Stimulated activated CD4-positive, alpha-beta T cell treated with anti-CD3 and anti-CD28 coated beads, Interleukin-1b, Interleukin-23, amount 100 ng/mL, for 1 hour (primary cell): ENCODE measurements at places on chromosomes 12 and 14.

- DNase-seq: no peak
Measured at GRCh38 chr14:63290741-63291430, 27.8 kb downstream of the GPHB5 start.

GRCh38 chr12:41967668-41968500 lies 176.8 kb downstream of the GXYLT1 start:
- no peak for DNase-seq

DNA sequence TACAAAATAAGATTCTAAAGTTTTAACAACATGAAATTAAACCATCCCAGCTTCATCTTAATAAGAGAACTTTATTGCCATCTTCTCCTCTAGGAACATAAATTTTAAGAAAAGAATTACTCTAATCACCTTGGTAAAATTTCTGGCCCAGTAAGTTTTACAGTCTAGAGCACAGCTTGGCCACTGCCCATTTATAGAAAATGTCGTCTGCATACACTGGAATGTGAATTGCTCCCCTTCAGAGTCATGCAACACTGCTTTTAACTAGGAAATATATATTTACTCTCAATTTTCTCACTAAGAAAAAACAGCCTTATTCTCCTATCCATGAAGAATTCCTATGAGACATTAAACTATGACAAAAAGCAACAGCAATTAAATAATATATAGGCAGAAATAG lies 48.2 kb downstream of the KCNC2 start:
- no peak for DNase-seq

DNA sequence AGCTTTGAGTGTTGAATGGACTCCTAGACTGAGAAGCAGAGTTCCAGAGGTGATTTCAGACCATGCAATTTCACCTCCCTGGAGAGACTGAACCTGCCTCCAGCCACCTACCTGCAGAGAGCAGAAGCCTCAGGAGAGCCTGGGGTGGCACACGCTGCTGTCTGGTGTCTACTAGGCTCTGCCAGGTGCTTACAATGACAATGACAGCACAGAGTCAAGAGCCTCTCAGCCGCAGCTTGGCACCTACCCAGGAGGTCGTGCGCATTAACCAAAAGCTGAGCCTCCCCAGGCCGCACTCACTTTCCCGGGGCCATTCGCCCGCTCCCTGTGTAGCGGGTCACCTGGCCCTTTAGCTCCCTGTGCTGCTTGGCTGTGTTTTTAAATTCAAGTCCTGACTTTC lies 63.2 kb downstream of the TESC start:
- DNase-seq: no peak

- DNase-seq: no peak
Measured at GRCh38 chr12:55025508-55025907, 5.7 kb downstream of the NEUROD4 start.

GRCh38 chr14:83416476-83416875 lies 1882.8 kb upstream of the SEL1L start:
- DNase-seq: no peak

GRCh38 chr14:96078625-96079016 lies 39.5 kb downstream of the C14orf132 start:
- DNase-seq: no peak

GRCh38 chr12:61504396-61505080 lies 755.7 kb upstream of the USP15 start:
- no peak for DNase-seq

GRCh38 chr12:107014055-107014454 lies 27.1 kb upstream of the MTERF2 start:
- no peak for DNase-seq

- DNase-seq: peak; percentile 48
Measured at GRCh38 chr14:92651106-92651757, 97.2 kb downstream of the LGMN start.

DNA sequence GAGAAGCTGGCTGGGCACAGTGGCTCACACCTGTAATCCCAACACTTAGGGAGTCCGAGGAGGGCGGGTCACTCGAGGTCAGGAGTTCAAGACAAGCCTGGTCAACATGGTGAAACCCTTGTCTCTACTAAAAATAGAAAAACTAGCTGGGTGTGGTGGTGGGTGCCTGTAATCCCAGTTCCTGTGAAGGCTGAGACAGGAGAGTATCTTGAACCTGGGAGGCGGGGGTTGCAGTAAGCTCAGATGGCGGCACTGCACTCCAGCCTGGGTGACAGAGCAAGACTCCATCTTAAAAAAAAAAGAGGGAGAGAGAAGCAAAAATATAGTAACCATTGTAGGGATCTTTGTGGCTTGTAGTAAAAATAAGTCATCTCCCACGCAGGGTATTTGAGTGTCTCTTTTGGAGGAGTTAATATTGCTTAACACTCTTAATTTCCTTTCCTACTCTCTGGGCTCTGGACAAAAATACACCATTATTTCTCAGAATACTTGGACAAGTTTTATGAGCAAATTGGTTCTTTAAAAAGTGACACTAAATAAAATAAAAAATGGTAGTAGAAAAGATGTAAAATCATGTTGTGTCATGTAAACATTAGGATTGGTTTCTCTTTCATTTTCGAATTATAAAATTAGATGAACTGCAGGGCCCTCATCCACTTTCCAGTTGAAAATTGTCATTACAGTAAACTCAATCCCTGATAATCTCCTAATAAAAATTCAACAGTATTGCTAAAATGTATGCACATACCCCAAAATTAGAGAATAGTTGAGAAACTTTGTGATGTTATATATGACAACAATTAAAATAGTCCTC lies 61.1 kb upstream of the C12orf71 start:
- DNase-seq: no peak

GRCh38 chr12:96457191-96457930 lies 32.0 kb upstream of the CFAP54 start:
- no peak for DNase-seq

- no peak for DNase-seq
Measured at GRCh38 chr12:76666290-76666835, 97.6 kb upstream of the ZDHHC17 start.

DNA sequence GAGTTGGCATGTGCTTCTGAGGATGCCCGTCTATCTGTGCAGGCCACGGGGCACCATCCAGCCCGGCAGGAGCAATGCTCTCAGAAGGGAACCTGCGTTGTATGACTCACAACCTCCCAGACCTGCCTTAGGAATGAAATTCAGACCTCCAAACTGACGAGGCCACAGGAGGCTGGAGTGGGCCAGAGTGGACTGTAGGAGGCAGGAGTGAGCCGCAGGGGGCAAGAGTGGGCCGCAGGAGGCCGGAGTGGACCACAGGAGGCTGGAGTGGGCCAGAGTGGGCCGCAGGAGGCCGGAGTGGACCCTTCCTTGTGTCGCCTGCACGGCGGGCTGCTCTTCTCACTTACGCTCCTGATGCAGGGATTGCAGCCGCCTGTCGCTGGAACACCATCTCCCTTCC lies 11.1 kb upstream of the FBRSL1 start:
- no peak for DNase-seq

- DNase-seq: no peak
Measured at GRCh38 chr12:83779526-83779925, 1092.8 kb downstream of the TMTC2 start.

- no peak for DNase-seq
Measured at GRCh38 chr12:100793182-100793581, 1.4 kb upstream of the ANO4 start.

DNA sequence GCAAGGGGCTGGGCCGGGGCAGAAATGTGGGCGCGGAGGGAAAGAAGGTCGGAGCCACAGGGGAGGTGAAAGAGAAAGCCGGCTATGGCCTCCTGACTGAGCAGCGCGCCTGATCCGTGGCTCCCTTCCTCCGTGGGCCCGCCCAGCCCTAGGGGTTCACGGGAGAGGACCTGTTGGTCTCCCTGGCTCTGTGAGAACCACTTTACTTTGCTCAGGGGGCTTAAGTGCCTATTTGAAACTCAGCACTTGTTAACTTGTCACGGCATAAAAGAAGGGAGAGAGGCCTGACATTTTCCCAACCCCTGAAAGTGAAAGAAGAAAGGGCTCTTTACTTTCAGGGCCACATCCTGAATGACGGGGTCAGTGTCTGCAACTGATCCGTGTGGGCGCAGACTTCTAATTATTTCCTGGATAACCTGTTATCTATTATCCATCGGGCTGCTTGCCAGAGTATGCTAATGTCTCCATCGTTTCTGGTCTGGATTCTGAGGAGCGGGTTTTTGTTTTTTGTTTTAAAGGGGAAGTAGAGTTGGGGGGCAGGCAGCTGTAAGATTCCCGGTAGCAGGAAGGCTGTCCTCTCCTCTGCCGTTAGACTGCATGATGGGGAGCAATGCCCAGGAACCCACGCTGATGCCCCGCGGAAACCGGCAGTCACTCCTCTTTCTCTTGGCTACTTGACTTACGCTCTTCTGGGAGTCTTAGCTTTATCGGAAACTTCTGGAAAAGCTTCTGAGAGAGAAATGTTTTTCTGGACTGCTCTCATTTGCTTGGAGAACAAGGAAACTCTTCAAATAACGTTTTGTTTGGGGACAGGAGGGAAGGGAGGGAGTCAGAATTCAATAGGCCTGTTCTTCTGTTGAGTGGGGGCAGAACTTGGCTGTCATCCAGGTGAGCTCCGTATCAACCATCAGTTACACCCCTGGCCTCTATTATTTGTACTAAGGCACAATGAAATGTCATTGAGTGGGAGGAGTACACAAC lies 127.7 kb upstream of the MAX start:
- DNase-seq: no peak

DNA sequence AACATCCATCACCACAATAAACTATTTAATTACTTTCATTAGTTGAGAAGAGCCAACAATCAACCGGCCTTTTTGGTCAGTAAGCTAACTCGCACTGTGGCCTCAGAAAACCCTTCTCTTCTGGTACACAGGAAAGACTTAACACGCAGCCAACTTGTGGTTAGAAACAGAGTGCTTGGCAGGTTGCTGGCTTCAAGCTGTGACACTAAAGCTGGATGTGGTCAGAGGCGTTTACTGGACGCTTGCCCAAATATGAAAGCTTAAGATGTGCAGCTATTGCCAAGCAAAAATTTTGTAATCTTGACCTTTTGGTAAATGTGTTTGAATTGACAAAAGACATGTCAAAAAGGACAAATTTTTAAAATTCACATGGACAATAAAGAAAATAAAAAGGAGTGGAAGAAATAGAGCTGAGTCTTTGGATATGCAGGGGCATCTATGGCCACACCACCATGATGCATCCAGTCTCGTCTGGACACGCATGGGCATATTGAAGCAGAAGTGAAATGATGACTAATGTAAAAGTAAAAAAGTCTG lies 2.6 kb upstream of the KLRK1 start:
- DNase-seq: no peak

DNA sequence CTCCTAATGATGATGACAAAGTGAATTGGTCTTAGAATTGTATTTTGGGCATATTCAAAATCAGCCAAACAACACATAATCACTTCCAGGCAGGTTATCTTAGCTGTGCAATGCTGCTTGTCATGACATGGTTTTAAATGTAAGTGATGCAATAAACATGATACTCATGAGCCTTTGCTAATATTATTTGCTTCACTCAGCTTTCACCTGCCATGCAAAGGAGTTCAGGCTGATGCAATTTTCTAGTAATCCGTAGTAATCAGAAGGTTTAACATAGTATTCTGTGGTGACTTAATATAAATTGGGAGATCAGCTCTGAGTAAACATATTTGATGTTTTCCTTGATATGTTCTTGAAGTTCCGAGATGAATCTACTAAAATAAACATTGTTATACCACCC lies 29.1 kb downstream of the TMEM260 start:
- no peak for DNase-seq

- DNase-seq: no peak
Measured at GRCh38 chr14:100804138-100804537, 21.8 kb upstream of the MEG3 start.

DNA sequence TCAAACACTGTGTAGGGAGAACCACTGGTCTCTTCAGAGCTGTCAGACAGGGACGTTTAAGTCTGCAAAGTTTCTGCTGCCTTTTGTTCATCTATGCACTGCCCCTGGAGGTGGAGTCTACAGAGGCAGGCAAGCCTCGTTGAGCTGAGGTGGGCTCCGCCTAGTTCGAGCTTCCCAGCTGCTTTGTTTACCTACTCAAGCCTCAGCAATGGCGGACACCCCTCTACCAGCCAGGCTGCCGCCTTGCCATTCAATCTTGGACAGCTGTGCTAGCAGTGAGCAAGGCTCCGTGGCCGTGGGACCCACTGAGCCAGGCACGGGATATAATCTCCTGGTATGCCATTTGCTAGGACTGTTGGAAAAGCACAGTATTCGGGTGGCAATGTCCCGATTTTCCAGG lies 24.6 kb upstream of the YBX3 start:
- no peak for DNase-seq

DNA sequence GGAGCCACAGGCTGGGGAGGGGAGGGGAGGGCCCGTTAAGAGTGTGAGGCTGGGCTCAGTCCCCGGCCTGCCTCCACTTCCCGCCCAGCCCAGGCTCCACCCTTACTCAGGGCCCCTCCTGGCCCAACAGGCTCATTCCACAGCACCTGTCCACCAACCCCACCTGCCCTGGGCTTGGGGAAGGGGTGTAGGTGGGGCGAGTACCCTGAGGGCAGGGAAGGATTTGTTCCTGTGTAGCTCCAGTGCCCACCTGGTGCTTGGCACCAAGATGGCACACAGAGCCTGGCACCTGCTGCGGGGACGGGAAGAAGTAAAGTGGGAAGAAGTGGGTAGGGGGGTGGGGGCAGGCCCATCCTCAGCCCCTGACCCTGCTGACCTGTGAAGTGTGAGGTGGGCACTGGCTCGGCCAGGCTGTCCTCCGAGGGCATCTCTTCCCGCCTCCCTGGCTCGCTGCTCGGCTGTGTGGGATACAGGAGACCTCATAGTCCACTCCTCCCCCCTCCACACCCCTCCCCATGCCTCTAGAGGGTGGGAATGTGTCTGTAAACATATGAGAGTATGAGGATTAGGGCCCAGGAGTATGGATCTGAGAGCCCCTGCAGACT lies 35.1 kb downstream of the NCKAP5L start:
- DNase-seq: no peak

DNA sequence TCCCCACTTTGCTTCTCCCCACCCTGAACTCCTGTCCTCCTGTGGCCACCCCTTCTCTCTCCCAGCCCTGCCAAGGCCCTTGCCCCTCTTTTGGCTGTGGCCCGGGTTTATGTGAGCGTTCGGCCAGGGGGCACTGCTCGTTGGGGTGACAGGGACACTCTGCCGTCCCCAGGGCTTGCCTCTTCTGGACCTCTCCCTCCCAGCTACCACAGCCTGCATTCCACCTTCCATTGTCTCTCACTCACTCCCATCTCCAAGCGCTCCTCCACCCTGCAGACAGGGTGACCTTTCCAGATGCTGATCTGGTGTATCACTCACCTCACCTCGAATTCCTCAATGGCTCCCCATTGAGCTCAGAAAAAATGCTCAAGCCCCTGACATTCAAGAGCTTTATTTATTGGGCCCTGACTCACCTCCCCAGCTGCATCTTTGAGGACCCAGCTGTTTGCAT lies 1.4 kb downstream of the SERPINA9 start:
- no peak for DNase-seq

GRCh38 chr14:56160088-56160487 lies 41.9 kb downstream of the PELI2 start:
- no peak for DNase-seq

- no peak for DNase-seq
Measured at GRCh38 chr12:32211900-32212156, 105.2 kb downstream of the BICD1 start.

GRCh38 chr14:61927520-61927919 lies 165.3 kb downstream of the SNAPC1 start:
- no peak for DNase-seq

- DNase-seq: no peak
Measured at GRCh38 chr12:108635201-108635996, 1.7 kb upstream of the SELPLG start.
